ENCODE measurements at places on chromosomes 3 and 15. TPM values are rescaled to one million over a fixed set of nuclear protein-coding genes. Genes with fewer than 3 reads are reported as not detected.

- no peak for ATAC-seq
These were observed 13.3 kb upstream of the PPP1R2 start for GRCh38 chr3:195556390-195556789.

GRCh38 chr3:69300296-69300695, 85.6 kb downstream of the FRMD4B start:
- ATAC-seq: no peak

DNA sequence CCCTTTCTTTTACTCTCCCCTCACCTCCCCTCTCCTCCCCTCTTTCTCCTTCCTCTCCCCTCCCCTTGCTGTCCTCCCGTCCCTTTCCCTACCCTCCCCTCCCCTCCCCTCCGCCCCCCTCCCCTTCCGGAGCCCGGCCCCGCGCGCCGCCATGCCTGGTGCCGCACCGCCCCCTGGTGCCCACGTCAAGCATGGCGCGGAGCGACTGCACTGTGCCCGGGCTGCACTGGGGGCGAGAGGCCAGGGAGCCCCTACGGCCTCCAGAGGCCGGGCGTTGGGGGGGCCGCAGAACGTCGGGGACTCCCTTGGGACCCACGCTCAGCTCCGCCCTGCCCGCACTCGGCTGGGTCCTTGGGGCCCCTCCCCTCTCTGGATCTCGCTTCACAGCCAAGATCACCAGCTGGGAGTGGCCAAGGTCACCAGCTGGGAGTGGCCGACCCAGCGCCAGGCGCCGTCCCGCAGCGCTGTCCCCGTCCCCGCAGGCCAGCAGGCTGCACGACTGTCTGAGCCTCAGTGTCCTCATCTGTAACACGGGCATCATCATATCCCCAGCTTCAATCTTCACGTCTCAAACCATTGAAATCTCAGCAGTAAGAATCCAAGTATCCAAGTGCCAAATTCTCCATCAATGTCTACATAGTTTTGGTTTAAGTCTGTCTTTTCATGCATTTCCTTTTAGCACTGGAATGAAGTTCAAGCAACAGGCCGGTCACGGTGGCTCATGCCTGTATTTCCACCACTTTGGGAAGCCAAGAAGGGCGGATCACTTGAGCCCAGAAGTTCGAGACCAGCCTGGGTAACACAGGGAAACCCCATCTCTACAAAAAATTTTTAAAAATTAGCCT, 42.5 kb downstream of the TPRA1 start:
- peak; percentile 88 for ATAC-seq

DNA sequence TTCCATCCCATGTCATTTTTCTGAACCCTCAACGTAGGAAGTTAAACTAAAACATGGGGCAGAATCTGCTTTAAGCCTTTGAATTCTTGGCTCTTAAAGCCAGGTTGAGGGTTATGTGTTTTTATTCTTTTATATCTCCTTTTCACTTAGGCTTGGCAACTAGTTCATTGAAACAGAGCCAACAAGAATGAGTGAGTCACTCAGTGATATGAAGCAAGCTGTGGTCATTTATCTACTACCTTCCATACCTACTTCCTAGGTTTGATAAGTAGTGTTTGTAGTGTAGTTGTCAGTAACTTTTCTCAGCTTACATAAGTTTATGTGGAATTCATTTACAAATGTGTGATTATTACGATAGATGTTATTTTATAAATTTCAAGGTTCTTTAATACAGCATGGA, 67.4 kb downstream of the SNRPN start:
- no peak for ATAC-seq

- no peak for ATAC-seq
These were observed 85.3 kb upstream of the RORA start for GRCh38 chr15:61314427-61314826.

DNA sequence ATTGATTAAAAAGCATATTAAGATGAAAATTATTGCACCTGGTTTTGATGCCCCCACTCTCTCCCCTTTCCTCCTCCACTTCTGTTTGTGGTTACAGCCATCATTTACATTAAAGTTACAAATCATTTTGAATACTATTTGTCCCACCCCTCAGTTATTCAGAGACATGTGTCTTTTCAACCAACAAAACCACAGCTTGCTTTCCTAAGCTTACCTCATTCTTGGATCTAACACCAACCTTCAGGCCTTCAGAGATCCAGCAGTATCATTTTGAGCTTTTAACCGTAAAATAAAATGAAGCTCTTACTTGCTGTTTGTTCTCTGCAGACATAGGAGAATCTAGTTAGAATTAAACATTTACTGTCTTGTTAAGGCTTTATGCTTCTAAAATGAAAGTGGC, 4.7 kb downstream of the PXYLP1 start:
- no peak for ATAC-seq

GRCh38 chr3:71099997-71100719, 483.4 kb downstream of the FOXP1 start:
- ATAC-seq: peak; percentile 56

- ATAC-seq: no peak
These were observed 374.0 kb downstream of the SV2B start for GRCh38 chr15:91473894-91474545.

- no peak for ATAC-seq
These were observed 23.0 kb downstream of the BUB1B start for GRCh38 chr15:40183636-40184463.

GRCh38 chr3:5054098-5054497, 68.0 kb upstream of the ARL8B start:
- no peak for ATAC-seq

- ATAC-seq: no peak
These were observed 368.0 kb upstream of the AGTR1 start for GRCh38 chr3:148329481-148330235.

DNA sequence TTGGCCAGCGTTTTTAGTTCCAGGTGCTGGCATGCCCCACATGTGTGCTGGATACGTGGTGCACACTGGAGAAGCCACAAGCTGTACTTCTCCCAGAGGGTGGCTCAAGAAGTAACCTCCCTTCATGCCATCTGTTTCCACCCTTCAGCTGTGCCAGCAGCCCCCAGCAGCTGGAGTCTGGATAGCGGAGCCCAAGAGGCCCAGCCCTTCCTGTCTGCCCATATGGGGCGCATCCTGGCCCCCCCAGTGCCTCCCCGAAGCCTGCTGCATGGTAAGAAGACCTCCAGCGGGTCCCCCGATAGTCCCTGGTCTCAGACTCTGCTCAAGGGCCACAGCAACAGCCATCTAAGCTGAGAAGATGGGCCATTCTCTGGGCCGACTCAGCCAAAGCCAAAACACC, 5.8 kb upstream of the MANF start:
- no peak for ATAC-seq

Gene BCHE
- total RNA-seq: not detected

Gene GABRR3
- not detected for total RNA-seq

Gene SLC6A11
- not detected for total RNA-seq

Gene C3orf80
- 0.24 TPM for total RNA-seq

Gene KLF15
- total RNA-seq: 0.16 TPM

Measured in activated T-helper 17 cell treated with anti-CD3 and anti-CD28 coated beads, Interleukin-2, amount 50 U/mL, for 72 hours (primary cell).